ENCODE measurements at places on chromosomes 7 and 10. TPM values are rescaled to one million over a fixed set of nuclear protein-coding genes. Genes with fewer than 3 reads are reported as not detected.

Gene CUBN
- 0.49 TPM for polyA plus RNA-seq

GRCh38 chr10:95121904-95122303, 52.6 kb upstream of the CYP2C8 start:
- no peak overlapping the region for H3K4me3 ChIP-seq
- H3K27ac ChIP-seq, result no peak overlapping the region
- no peaks in the 10 kb centered on the region for H3K27me3 ChIP-seq

- no peaks in the 10 kb centered on the region for H3K4me1 ChIP-seq
- DNase-seq, result no peak
- H3K36me3 ChIP-seq, result no peaks in the 10 kb centered on the region
- H3K4me3 ChIP-seq, result no peak overlapping the region
- H3K27me3 ChIP-seq, result no peaks in the 10 kb centered on the region
- no peak overlapping the region for H3K27ac ChIP-seq
These were observed 190.8 kb upstream of the AGK start for GRCh38 chr7:141360416-141360760.

DNA sequence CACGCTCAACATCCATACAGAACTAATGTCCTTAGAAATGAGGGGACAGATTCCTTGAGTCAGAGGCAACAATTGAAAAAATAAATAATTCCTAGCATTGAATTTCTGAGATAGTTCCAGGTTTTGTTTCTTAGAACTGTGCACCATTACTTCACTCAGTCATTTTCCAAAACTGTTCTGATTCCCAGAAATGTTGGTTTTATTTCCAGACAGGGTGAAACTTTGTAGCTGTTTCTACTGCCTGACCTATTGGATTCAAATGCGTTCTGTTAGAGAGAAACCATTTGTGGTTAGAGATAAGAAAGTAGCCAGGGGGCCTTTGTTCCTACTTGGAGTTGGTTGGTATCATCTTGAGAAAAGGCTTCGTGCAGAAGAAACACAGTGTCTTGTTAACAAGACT, 8.1 kb upstream of the DEPP1 start:
- H3K27ac ChIP-seq, result no peak overlapping the region
- no peaks in the 10 kb centered on the region for H3K36me3 ChIP-seq
- no peak overlapping the region for H3K4me3 ChIP-seq
- DNase-seq, result no peak

- H3K36me3 ChIP-seq, result no peaks in the 10 kb centered on the region
- no peak for DNase-seq
- H3K4me1 ChIP-seq, result no peaks in the 10 kb centered on the region
- no peak overlapping the region for H3K27ac ChIP-seq
- peaks cover 10% of the 10 kb centered on the region for H3K27me3 ChIP-seq
- no peak overlapping the region for H3K4me3 ChIP-seq
These were observed 141.4 kb upstream of the PRKCQ start for GRCh38 chr10:6721480-6721879.

Gene CYP3A7
- polyA plus RNA-seq, result 0.07 TPM

DNA sequence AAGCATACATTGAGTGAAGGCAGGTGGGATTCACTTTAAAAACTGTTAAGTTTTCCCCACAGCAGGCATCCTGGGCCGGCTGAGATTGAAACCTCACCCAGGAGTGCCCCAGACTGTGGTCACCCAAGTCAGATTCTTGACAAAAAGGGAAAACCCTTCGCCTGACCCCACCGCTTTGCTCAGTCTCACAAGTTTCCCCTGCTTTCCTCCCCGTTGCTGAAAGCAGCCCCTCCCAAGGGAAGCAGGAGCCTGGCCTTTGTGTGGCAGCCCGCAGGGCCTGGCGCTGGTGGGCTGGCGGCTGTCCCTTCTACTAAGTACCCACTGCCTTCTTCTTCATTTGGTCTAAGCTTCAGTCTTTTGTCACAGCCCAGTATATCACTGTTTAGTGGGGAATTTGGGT, 16.0 kb downstream of the RNF32 start:
- no peak overlapping the region for H3K4me3 ChIP-seq
- H3K27ac ChIP-seq, result no peak overlapping the region
- no peaks in the 10 kb centered on the region for H3K27me3 ChIP-seq

Gene TMEM225B
- polyA plus RNA-seq, result 0.61 TPM

DNA sequence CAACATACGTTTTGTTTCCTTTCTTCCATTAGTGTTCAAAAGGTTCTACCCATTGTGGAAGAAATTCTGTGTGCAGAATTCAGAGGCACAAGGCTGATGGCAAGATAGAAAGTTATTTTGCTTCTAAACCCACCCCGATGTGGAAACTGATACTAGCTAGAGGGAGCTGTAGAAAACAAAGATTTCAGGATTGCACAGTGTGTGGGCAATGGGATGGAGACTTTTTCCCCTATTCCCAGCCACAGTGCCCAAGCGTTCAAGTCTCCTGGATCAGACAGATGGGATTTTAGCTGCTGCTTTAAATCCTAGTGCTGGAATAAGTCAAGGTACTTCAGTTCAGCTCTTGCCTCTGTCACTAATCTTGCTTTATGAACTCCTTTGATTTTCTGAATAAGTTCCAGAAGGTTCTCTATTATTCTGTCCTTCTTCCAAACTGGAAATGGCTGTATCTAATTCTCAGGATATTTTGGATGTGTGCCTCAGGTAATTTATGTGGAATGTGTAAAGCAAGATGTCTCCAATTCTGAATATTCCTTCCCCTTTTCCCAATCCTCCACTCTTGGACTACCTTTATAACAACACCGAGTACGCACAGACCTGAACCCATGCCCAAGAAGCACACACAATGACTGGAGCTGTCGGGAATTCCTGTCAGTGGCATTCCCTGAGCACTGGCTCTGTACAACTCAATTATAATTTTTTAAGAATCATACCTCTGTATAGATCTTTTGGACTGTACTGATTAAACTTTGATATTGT, 473.0 kb downstream of the PLXDC2 start:
- no peaks in the 10 kb centered on the region for H3K27me3 ChIP-seq
- H3K27ac ChIP-seq, result no peak overlapping the region
- no peak for DNase-seq
- H3K36me3 ChIP-seq, result no peaks in the 10 kb centered on the region
- no peaks in the 10 kb centered on the region for H3K4me1 ChIP-seq

DNA sequence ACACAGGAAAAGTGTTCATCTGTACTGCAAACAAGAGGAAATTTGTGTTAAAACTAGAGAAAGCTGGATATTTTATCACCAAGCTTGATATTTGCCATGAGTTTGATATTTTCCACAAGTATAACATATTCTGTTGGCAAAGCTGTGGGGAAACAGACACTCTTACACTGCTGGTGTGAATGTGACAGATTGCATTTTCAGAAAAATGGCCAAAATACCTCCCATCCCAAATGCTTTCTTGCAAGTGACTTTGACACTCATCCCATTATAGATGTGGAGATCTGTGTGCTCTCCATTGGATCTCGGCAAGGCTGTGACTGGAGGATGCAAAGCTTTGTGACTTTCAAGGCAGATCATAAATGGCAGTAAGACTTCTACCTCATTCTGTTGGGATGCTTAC, 30.5 kb downstream of the ZNF713 start:
- H3K27ac ChIP-seq, result no peak overlapping the region
- H3K4me3 ChIP-seq, result no peak overlapping the region
- no peak for DNase-seq
- no peaks in the 10 kb centered on the region for H3K36me3 ChIP-seq
- H3K27me3 ChIP-seq, result no peaks in the 10 kb centered on the region
- no peaks in the 10 kb centered on the region for H3K4me1 ChIP-seq

DNA sequence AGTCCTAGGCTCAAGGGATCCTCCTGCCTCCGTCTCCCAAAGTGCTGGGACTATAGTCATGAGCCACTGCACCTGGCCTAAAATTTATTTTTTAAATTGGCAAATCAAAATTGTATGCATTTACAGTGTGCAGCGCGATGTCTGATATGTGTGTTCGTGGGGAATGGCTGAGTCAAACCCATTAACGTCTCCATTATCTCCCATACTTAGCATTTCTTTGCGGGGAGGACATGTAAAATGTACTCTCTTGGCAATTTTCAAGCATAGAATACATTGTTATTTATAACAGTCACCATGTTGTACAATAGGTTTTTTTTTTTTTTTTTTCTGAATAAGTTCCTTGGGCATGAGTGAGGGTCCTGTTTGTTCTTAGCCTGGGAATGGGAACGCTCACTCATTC, 3.8 kb downstream of the TMEM184A start:
- H3K36me3 ChIP-seq, result no peaks in the 10 kb centered on the region
- no peak for DNase-seq
- H3K4me3 ChIP-seq, result no peak overlapping the region
- no peaks in the 10 kb centered on the region for H3K27me3 ChIP-seq

DNA sequence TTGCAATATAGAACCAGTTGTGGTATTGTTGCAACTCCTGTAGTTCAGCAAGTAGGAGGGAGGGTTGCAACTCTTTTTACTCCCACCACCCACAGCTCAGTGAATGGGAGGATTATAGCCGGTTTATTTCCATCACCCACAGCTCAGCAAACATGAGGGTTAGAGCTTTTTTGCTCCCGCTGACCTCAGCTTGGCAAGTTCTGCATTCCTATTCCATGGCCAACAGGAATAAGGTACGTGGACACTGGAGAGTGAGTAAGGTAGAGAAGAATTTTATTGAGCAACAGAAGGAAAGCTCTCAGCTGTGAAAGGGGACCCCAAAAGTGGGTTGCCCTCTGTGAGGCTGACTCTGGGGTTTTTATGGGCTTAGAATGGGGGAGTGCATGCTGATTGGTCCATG, 167.1 kb upstream of the SMIM30 start:
- no peaks in the 10 kb centered on the region for H3K27me3 ChIP-seq
- no peaks in the 10 kb centered on the region for H3K4me1 ChIP-seq
- no peak for DNase-seq
- H3K36me3 ChIP-seq, result no peaks in the 10 kb centered on the region

DNA sequence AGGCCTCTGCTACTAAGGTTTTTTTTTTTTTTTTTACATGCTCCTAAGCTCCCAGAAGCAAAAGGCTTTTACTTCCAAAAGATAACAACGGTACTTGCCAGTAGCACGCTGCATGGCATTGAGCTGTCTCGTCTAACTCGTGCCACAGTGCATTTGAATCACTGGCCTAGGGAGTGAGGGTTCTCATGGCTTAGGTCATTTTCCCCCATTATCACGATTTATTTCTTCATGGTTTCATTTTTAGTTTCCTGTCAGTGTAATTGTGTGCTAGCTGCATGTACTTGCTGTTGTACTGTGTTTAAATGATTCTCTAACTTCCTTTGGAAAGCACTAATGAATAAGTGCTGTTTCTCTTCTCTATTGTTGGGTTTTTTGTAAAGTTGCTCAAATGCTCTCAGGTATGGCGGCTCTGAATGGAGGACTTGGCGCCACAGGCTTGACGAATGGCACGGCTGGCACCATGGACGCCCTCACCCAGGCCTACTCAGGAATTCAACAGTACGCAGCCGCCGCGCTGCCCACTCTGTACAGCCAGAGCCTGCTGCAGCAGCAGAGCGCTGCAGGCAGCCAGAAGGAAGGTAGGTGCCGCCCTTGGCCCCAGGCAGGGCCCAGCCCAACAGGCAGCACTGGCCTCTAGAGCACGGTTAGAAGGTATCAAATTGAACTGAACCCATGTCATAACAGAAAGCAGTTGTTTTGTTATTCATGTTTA, 290.5 kb downstream of the USP6NL start:
- peaks cover 45% of the 10 kb centered on the region for H3K4me1 ChIP-seq
- H3K4me3 ChIP-seq, result no peak overlapping the region
- H3K36me3 ChIP-seq, result peaks cover 83% of the 10 kb centered on the region
- H3K27ac ChIP-seq, result peak overlapping the region; percentile 20
- H3K27me3 ChIP-seq, result no peaks in the 10 kb centered on the region
- no peak for DNase-seq

DNA sequence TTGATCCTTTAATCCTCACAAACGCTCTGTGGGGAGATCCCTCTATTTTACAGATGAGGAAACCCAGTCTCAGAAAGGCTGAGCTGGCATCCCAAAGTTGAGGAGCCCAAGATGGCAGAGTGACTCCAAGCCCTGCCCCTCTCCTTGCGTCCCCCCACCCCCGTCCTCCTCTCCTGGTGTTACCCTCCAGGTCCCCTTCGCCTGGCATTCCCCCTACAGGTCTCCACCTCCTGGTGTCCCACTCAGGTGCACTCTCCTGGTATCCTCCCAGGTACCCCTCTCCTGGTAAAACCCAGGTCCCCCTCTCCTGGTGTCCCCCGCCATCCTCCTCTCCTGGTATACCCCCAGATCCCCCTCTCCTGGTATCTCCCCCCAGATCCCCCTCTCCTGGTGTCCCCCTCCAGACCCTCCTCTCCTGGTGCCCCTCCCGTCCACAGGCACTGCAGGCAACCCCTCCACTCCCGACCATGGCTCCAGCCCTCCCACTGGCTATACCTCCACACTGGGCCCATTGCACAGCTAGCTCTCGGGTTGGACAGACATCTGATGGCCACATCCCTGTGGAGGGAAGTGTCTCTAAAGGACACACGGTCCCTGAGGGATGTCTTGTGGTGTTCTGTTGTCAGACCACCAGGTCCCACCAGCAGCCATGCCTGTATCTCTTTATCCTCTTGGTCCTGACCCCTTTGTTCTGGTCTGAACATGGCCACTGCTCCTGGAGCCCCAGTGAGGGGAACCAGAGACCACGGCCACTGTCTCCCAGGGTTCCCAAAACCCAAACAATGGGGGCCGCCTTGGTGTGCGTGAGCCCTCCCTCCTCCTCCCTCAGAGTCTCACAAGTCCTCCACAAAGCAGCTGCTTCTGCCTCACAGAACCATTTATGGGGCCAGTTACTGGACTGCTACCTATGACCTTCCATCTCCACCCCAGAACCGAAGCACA, 37.2 kb downstream of the CALML3 start:
- no peaks in the 10 kb centered on the region for H3K27me3 ChIP-seq
- no peak overlapping the region for H3K27ac ChIP-seq
- H3K4me3 ChIP-seq, result no peak overlapping the region
- no peak for DNase-seq

DNA sequence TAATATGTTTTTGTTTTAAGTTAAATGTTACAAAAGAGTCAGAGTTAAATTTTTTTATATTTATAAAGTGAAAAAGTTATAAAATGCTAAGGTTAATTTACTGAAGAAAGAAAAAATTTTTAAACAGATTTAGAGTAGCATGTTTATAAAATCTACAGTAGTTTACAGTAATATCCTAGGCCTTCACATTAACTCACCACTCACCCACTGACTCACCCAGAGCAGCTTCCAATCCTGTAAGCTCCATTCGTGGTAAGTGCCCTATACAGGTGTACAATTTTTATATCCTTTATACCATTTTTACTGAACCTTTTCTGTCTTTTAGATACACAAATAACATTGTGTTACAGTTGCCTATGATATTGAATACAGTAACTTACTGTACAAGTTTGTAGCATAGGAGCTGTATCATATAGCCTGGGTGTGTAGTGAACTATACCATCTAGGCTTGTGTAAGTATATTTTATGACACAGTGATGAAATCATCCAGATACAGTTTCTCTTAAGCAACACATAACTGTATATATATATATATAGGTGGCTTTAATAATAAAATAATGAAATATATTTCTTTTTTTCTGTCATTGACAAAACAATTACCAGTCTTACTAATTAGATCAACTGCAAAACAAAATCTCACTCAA, 79.6 kb downstream of the PTEN start:
- no peaks in the 10 kb centered on the region for H3K4me1 ChIP-seq
- no peaks in the 10 kb centered on the region for H3K36me3 ChIP-seq
- no peaks in the 10 kb centered on the region for H3K27me3 ChIP-seq
- no peak for DNase-seq
- H3K4me3 ChIP-seq, result no peak overlapping the region
- no peak overlapping the region for H3K27ac ChIP-seq

Gene FIGNL1
- polyA plus RNA-seq, result 12.1 TPM

Gene SMARCD3
- 4.6 TPM for polyA plus RNA-seq

Gene ATOH7
- not detected for polyA plus RNA-seq

- DNase-seq, result no peak
- peaks cover 33% of the 10 kb centered on the region for H3K4me1 ChIP-seq
- peaks cover 25% of the 10 kb centered on the region for H3K36me3 ChIP-seq
- H3K27me3 ChIP-seq, result no peaks in the 10 kb centered on the region
These were observed 742 bp upstream of the TYSND1 start for GRCh38 chr10:70147259-70147625.

Gene NKX1-2
- not detected for polyA plus RNA-seq
